ENCODE measurements at places on chromosomes 4 and X.

- DNase-seq = no peak
Observed at GRCh38 chr4:161555689-161556660, 607.8 kb downstream of the FSTL5 start.

DNA sequence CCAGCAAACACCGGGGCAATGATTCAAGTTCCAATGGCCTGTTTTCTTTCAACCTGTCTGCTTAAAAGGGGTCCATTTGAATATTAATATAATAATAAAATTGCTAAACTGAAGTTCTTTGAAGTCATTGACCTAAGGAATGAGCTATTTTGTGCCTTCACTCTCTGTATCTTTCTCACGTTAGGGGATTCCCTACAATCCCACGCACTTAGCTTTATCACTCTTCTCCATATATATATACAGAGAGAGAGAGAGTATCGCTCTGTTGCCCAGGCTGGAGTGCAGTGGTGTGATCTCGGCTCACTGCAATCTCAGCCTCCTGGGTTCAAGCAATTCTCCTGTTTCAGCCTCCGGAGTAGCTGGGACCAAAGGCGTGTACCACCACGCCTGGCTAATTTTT, 83.9 kb upstream of the NWD2 start:
- DNase-seq = no peak

DNA sequence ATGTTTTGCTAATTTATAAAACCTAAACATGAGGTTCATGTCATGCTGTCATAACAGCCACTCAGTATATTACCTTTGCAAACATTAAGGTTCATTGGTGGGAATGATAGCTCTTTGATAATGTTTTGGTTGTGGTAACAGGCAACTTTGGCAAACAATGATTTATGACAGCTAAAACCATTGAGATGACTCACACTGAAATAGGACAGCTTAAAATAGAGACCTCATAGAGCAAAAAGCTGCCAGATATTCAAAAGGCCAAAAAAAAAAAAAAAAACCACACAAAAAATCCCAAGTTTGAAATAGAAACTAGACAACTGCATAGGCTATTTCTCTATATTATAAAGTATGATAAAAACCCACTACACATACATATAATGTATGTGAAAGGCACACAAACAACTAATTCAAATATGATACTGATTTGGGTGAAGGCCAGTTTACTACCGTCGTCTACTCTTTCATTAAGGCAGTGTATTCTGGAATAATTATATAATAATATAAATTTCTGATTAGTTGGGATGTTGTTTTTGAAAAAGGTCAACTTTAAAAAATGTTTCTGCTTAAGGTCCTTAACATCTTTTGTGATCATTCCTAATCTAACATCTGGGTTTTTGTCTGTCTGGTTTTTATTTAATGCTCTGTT, 646.0 kb upstream of the PITX2 start:
- no peak for DNase-seq

DNA sequence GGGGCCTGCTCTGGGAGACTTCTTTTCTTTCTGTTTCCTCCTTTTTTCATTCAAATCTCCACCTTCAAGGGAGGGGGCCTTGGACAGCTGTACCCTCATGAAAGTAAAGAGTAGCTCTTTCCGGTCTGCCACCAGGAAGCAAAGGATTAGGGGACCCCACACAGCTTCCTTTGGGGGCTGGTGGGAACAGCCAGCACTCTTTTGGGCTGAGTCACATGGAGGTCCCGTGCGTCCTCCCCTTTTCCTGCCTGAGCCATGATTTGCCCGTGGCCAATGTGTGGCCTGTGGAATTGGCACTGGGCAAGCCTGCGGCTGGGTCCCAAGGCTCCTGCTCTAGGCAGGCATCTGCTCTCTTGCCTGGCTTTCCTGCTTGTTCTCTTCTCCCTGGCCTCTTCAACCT, 65.5 kb downstream of the FHDC1 start:
- DNase-seq = no peak

GRCh38 chrX:49230500-49231232, 2.5 kb downstream of the CACNA1F start:
- peak; percentile 5 for DNase-seq

DNA sequence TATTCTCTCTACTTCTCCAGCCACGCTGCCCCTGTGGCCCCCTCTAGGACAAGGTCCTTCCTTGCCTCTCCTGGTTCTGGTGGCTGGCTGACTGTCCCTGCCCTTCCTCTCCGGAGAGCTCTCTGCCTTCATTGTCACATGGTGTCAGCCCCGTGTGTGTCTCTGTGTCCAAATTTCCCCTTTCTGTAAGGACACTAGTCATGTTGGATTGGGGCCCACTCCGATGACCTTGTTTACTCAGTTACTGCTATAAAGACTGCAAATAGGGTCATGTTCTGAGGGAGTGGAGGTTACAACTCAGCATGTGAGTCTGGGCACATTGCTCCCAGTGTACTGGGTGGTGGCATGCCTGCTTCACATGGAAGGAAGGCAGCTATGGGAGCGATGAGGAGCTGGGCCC, 129.5 kb upstream of the PSAPL1 start:
- no peak for DNase-seq

GRCh38 chr4:100679926-100680325, 162.1 kb upstream of the EMCN start:
- DNase-seq = no peak

DNA sequence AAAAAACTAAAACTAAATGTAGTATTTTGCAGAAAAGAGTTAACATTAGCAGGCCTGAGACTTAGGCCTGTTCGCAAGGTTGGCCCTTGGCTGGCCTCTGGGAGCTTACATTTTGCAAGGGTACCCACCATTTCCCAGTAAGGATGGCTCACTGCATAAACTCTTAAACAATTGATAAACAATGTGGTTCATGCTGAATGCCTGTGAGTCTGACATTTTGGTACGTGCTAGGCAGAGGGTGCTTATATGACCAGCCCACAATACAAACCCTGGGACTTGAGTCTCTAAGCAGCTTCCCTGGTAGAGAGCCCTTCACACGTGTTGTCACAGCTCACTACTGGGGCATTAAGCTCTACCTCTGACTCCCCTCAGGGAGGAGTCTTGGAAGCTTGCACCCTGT, 7.4 kb downstream of the PRPS2 start:
- no peak for DNase-seq

DNA sequence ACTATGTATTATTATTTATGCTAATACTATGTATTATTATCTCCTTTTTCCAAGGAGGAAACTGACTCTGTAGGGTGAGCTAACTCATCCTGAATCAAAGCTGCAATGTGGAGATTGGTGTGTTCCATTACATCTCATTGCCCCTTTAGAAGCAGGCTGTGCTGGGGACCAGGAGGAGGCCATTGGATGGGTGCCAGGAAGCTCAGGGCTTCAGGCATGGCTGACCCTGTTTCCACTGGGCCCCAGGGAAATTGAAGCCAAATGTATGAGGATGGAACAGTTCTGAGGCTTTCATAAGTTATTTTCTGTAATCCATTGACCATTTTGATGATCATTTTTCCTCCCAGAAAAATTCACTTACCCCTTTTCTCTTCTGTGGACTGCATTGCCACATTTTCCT, 418.8 kb upstream of the ZFP42 start:
- DNase-seq = no peak

DNA sequence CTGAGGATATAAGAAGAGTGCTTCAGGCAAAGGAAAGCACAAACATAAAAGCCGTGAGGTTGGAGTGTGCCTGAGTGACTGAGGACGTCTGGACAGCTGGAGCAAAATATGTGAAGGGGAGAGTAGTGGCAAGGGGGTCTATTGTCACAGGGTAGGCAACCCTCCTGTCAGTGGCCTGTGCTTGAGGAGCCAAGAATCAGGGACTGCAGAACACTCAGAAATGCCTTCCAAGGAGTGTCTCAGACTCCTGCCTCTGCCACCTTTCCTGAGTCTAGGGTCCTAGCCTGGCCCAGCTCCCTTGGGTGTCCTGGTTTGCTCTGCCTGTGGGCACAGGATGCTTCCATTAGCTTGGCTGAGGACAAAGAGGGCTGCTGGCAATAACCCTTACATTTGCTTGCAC, 152.5 kb upstream of the PJA1 start:
- DNase-seq = no peak

GRCh38 chr4:146477054-146477453, 44.7 kb downstream of the SLC10A7 start:
- DNase-seq = no peak

DNA sequence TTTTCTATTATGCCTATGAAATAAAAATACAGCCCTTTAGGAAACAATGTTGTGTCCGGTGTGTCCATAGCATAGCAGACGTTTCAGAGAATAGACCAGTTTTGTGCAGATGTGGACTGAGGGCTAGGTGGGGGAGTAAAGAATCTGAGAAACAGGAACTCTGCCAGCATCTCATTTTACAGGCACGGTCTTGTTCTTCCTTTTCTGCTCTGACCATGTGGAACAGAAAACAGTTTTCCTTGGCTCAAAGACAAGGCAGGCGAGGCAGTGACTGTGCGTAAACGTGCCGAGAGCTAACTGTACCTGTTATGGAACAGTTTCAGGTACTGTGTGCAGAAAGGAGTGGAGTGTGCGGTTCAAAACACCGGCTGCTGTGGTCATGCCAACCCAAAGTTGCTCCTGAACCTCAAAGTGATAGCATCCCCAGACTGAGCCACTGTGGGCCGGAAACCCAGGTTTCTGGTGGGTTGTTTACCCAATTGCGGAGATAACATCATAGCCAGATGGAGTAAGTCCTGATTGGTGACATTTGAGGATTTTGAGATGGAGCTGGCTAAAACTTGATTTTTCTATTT, 20.2 kb downstream of the CNGA2 start:
- no peak for DNase-seq

GRCh38 chrX:45232139-45232538, 31.5 kb upstream of the DIPK2B start:
- no peak for DNase-seq

GRCh38 chr4:13968723-13969122, 341.2 kb upstream of the BOD1L1 start:
- no peak for DNase-seq

DNA sequence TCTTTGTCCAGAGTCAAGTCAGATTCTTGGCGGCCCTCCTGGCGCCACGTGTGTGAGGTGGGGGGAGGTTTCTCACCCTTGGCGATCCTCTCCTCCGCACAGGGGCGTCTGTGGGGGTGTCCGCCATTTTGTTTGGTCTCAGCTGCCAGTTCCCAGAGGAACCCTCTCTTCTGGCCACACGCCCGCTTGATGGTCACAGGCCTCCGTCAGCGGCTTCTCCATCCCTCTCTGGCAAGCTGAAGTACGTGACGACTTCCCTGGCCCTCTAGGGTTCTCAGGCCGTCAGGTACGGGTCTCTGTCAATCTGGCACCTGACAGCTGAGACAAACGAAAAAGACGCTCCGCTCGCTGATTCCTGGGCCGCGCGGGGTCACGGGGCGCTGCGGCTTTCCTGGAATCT, 272.6 kb downstream of the TRIML1 start:
- DNase-seq = no peak

DNA sequence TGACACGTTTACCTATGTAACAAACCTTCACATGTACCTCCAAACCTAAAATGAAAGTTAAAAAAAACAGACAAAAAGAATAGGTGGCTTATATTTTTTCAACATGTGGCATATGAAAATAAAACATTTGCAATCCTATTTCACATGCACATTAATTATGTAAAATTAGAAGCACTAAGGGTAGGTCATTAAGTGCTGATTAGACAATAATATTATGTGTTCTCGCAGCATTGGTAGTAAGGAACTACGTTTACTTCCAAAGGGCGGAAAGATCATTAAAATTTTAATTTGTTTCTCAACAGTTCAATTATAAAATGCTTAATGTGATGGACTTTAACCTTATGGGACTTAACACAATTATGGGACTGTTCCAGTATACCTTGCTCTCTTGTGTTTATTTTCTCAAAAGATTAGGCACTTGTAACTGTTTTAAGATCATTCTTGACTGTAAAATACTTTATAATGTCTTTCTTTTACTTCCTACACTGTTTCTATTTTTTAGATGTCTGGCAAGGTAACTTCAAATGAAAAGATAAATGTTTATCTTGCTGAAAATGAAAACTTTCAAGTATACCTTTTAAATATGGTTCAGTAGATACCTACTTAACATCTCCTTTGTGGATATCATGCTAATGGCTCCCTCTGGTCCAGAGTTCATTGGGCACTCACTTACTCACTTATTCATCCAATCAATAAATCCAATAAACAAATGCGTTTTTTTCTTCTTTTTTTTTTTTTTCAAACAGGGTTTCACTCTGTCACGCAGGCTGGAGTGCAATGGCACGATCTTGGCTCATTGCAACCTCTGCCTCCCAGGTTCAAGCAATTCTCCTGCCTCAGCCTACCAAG, 202.0 kb downstream of the ARAP2 start:
- DNase-seq = no peak

- no peak for DNase-seq
Observed at GRCh38 chrX:132833373-132833772, 125.1 kb downstream of the HS6ST2 start.

- DNase-seq = no peak
Observed at GRCh38 chr4:165726831-165727230, 146.2 kb upstream of the TLL1 start.

DNA sequence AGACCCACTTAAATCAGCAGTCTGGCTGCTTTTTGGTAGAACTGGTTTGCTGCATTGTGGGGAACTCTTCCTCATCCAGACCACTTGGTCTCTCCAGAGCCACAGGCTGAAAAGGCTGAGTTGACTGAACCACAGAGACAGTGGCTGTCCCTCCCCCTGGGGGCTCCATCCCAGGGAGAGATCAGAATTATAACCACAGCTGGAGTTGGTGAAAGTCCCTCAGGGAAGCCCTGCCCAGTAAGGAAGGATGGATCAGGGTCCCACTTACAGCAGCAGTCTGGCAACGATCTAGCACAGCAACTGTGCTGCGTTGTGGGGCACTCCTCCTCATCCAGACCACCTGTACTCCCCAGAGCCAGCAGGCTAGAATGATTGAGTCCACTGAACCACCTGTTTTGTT, 212.7 kb downstream of the SOX3 start:
- DNase-seq = no peak

- DNase-seq = no peak
Observed at GRCh38 chrX:10089378-10089795, 67.4 kb upstream of the CLCN4 start.

DNA sequence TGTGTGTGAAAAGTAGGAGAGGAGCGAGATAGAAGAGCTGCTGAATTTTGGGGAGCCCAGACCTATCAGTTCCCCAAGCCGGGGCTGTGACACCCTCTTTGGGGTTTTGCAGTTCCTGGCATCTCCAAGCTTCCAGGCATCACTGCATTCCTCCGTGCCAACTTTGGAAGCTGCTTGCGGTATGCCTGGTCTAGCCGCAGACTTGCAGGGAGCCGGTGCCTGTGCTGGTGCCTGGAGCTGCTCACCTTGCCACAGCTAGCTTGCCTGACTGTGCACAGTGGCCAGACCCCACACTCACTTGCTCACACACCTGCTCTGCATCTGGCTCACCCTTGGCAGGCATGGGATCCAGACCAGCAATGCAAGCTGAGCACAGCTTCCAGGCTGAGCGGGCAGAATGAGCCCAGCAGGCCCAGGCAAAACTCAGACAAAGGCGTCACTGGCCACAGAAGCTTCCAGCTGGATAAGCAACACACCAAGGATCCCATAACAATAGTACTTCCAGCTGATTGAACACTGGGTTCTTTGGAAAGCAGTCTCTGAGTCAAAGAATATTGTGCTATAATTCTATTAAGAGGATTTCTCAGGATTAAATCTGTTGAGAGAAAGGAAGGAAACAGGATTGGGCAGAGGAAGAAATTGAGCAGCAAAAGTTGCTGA, 390.9 kb downstream of the TEX13C start:
- DNase-seq = no peak

GRCh38 chr4:98151145-98151924, 8.1 kb upstream of the STPG2 start:
- no peak for DNase-seq

All from stimulated activated CD4-positive, alpha-beta T cell treated with anti-CD3 and anti-CD28 coated beads, Interleukin-12 subunit alpha, Interleukin-12 subunit beta, amount 100 ng/mL, for 24 hours (primary cell).